ENCODE measurements at places on chromosomes 13 and 19.

DNA sequence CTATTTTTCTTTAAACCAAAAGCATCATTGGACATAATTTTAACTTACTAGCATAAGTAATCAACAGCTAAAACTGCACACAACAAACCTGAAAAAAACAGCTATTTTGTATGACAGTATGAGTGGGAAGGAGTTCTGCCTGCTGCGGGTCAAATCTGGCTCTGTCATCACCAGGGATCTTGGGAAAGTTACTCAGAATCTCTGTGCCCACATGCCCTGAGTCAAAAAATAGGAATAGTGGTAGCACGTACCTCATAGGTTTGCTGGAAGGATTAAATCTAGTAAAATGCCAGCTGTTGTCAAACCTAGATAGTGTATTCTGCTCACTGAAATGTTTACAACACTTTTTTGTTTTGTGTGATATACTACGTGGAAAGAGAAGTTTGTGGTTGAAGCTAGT, 1.1 kb downstream of the CLN5 start:
- no peak for DNase-seq

GRCh38 chr13:45242070-45242469, 41.2 kb upstream of the KCTD4 start:
- no peak for DNase-seq

DNA sequence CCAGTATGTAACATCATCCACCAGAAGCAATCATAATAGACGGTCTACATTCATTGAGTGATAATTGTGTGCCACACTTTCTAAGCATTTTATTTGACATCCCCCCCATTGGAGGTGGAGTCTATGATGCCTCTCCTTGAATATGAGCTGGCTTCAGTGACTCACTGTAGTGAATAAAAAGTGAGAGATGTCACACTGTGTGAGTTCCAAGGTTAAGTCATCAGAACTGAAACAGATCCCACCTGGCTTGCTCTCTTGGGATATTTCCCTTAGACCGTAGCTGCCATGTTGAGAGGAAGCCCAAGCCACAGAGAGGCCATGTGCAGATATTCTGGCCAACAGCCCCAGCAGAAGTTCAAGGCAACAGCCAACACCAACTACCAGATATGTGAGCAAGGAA, 12.6 kb downstream of the RTBDN start:
- DNase-seq: no peak

DNA sequence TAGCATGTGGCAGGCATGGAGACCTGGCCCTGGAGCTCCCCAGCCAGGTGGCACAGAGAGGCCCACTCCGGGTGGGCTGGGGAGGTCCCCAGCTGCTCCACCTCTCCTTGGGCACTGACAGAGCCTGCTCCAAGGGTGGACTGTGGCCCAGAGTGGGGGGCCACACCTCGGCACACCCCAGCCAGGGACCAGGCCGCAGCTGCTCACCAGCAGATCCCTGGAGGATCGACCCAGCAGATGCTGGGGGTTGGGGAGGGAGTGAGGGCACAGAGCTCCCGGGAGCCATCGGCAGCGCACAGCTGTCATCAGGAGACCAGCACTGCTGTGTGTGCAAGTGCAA, 72.0 kb upstream of the KCTD15 start:
- DNase-seq: no peak

- no peak for DNase-seq
Measured at GRCh38 chr19:50924586-50924985, 13.4 kb upstream of the KLK4 start.

DNA sequence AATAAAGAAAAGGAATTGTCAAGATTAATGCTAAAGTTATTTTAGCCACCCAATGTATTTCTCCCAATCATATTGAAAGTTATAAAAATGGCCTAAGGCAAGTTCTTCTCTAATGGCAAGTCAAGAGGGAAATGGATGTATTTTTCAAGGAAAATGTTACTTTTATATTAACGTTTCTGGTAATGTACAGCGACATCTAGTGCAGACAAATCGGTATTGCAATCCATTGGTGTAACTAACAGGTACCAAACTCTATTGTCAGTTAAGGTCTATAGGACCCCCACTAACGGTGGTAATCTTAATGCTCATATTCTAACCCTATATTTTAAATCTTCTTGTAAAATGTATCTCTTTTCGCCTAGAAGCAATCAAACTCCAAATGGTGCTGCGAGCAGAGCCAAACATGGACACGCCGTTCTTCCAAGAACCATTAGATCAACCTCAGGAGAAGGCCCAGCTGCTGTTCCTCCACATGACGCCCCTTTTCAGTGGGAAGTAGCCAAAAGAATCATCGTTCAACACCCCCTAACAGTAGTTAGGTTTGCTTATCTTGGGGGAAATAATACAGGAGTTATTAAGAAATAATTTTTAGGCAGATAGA, 98.5 kb upstream of the PABPC3 start:
- DNase-seq: no peak
